SK-N-DZ (cell line): ENCODE measurements at places on chromosomes 3 and 15.
A peak's percentile ranks its signal among the peaks of the same experiment; 100 is the strongest.

DNA sequence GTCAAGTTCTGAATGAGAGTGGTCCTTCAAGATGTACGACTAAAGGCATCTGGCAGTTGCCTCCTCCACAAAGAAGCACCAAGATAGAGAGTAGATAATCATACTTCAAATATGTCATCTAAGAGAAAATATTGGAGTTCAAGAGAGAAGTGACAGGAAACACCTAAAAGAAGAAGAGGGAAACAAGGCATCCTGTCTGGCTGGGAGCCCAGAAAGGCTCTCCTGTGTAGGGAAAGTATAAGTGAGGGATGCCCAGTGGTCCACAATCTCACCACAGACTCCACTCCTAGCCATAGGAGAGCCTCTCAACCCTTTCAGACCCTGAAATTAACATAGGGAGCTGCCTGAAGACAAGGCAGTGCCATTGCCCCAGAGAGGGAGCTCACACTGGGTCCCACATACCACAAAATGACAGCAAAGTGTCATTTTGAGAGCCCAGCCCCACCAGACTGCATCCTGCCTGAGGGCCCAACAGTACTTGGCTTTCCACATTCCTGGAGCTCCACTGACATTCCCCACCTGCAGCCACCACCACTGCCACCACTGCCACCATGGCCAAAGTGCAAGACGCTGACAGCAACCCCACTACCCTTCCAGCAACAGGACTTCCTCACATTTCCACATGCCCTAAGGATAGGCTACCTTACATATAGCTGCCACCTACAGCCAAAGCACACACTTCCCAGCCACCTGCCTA, 210.6 kb downstream of the ATP8B4 start:
- DNase-seq, result no peak

DNA sequence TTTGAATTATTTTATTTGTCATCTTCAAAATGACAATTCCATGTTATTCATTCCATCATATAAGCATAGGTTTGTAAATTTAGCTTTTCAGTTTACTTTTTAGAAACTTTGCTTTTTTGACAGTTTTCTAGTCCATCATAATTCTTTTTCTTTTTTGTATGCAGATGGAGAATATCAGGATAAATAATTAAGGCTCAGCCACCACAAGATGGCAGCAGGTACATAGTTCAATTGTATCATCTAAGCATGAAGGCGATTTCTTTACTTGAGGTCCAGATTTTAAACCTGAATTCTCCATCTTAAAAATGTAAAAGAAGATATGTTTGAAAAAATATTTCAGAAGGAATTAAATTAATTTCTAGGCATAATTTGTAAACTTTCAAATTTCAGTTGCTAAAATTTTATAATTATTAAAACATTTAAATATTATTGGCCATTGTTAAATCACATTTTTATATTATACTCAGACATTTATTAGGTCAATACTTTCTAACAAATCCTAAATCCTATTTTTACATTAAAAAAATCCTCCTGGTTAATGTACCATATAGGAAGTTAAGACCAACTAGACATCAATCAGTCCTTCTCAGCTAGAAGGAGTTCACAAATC, 15.1 kb downstream of the PLSCR5 start:
- DNase-seq, result peak; percentile 55

DNA sequence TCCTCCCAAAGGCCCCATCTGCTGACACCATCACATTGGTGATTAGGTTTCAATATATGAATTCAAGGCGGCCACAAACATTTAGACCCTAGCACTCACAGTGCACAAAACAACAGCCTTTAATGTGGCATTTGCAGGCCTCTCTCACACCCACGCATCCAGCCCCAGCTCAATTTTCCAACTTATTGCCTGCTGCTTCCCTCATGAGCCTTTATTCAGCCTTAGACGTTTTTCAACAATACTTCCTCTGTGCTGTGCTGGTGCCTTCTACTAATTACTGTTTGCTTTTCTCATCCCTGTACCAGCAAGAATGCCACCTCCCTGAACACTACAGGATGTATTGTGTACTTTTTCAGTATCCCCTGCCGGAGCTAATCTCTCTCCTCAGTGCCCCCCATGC, 334.6 kb downstream of the GABRB3 start:
- DNase-seq, result no peak

DNA sequence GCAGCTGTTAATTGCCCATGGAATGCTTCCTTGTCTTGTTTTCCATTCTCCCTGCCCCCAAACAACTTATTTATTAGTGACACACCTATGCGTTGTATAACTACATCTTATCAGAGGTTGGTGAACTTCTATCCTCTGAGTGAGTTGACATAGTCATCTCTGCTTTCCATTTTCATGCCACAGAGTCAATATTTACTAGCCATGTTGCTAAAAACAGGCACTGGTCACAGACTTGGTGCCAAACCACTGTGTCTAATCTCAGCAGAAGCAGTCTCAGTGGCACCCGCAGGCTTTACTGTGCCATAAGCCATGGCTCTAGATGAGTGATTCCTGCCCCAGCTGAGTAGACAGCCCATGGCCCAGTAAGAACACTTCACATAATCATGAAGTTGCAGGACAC, 26.5 kb downstream of the DAPK2 start:
- DNase-seq, result no peak

GRCh38 chr15:100980410-100981046, 61.4 kb downstream of the LRRK1 start:
- no peak for DNase-seq

DNA sequence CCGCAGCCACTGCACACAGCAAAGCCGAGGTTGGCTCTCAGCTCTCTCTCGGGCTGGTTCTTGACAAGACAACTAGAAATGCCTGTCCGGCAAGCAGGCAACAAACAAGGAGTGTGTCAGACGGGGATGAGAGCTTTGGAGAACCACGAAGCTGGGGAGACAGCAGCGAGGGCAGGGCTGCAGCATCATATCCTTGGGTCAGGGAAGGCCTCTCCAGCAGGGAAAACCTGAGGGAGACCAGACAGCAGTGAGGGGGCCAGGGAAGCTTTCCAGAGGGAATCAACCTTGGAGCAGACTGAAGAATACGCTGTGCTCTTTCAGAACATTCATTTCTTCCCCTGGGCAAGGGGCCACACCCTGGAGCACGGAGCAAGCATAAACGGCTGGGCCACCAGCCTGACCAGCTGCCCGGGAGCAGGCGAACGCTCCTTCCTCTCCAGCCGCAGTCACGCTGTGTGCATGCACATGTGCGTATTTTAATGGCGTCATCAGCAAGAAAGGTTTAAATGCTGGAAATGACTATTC, 58.7 kb downstream of the CHSY1 start:
- no peak for DNase-seq

DNA sequence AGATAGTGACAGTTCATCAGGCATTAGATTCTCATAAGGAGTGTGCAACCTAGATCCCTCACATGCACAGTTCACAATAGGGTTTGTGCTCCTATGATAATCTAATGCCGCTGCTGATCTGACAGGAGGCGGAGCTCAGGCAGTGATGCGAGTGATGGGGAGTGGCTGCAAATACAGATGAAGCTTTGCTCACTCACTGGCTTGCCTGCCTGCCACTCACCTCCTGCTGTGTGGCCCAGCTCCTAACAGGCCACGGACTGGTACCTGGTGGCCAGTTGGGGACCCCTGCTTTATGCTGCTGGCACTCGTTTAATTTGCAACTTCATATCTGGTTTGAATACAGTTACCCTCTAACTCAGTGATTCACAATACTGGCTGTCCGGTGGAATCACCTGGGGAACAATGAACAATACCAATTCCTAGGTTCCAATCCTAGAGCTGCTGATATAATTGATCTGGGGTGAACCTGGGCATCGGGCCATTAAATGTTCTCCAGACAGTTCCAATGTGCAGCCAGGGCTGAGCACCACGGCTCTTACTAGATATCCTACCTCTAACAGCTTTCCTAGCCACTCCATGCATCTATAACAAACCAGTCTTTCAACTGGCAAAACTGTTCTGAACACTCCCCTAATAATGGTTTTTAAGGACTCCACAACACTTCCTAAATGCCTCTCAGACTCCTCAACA, 131.4 kb downstream of the ATP1B3 start:
- peak; percentile 10 for DNase-seq

DNA sequence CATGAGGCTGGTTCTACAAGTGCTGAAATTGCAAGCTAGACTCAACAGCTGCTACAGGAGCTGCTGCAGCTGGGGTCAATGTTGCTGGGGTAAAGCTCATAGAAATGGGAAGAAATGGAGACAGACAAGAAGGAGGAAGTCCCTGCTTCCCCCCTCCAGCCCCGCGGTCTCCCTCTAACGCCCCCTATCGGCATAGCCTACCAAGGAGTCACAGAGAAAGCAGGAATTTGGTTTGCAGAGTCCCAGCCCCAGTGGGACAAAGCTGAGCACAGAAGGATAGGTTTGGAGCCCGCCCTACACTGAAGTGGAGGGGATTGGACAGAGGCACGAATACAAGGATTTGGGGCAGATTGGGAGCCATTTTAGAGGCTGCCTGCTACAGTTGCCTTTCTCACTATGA, 176.9 kb upstream of the ANKRD28 start:
- DNase-seq, result no peak

- no peak for DNase-seq
Observed at GRCh38 chr3:4834403-4834866, 144.8 kb upstream of the BHLHE40 start.

DNA sequence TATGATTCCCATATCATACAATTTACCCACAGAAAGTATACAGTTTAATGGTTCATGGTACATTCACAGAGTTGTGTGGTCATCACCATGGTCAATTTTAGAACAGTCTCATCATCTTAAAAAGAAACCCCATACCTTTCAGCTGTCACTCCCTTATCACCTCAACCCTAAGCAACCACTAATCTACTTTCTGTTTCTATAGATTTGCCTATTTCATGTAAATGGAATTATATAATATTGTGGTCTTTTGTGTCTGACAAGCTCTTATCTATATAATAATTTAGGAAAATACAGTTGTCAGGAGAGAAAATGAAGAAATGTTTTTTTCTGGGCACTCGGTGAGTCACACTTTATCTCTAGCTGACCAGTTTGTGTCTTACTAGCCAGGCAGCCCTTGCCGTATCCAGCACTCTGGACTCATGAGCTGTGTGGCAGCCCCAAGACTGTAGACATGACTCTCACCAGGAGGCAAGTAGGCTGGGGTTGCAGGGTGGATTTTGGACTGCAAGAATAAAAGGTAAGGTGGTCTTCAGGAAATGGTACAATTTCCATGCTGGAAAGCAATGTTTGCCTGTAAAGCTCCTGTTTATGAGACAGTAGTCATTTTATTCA, 234.6 kb downstream of the THRB start:
- no peak for DNase-seq

- DNase-seq, result peak; percentile 63
Observed at GRCh38 chr3:123489400-123490004, 40.6 kb upstream of the ADCY5 start.

DNA sequence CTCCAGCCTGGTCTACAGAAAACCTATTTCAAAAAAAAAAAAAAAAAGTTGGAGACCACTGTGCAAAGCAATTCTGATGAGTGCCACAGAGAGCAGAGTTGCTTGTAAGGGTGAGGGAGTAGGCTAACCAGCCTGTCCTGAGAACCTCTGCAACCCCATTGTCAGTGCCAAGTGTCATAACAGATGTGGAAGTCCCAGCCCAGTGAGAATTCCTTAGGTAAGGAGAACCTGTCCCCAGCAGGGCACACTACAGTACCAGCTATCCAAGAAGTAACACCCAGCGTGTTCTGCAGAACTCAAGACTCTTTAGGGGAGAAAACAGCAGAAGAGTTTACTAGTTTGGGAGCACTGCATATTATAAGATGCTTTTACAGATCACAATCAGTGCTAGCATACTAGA, 156.3 kb downstream of the LIPC start:
- no peak for DNase-seq

DNA sequence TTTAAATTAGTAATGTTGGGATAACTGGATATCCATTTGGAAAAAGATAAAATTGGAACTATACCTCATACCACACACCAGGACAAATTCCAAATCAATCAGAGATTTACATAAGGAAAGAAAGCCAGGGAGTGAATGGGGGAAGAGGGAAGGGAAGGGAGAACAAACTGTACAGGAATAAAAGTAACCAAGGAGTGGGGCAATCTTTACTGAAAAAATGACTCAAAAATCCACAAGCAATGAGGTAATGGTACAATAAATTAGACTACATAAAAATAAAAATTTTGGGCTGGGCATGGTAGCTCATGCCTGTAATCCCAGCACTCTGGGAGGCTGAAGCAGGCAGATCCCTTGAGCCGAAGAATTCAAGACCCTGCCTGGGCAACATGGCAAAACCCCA, 82.6 kb downstream of the MLH1 start:
- no peak for DNase-seq

DNA sequence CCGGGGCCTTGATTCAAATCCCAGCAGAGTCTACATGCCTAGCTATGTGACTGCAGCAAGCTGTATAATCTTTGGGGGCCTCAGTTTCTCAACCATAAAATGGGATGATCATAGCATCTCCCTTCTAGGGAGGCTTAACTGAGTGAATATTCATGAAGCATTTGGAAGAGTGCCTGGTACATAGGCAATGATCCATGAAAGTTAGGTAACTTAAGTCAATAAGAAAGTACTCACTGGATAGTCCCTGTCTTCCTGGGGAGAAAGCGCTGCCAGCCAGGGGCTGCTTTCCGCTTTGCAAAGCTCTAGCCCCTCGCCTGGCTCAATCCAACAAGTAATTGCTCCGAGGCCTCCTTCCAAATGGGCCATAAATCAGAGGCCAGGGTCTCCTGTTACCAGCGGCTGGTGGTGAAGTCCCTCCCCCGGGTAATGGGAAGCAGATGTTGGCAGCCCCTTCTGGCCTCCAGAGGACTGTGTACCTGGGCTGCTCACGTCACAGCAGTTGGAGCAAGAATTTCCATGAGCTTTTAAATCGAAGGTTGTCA, 521.9 kb upstream of the PROK2 start:
- peak; percentile 93 for DNase-seq

DNA sequence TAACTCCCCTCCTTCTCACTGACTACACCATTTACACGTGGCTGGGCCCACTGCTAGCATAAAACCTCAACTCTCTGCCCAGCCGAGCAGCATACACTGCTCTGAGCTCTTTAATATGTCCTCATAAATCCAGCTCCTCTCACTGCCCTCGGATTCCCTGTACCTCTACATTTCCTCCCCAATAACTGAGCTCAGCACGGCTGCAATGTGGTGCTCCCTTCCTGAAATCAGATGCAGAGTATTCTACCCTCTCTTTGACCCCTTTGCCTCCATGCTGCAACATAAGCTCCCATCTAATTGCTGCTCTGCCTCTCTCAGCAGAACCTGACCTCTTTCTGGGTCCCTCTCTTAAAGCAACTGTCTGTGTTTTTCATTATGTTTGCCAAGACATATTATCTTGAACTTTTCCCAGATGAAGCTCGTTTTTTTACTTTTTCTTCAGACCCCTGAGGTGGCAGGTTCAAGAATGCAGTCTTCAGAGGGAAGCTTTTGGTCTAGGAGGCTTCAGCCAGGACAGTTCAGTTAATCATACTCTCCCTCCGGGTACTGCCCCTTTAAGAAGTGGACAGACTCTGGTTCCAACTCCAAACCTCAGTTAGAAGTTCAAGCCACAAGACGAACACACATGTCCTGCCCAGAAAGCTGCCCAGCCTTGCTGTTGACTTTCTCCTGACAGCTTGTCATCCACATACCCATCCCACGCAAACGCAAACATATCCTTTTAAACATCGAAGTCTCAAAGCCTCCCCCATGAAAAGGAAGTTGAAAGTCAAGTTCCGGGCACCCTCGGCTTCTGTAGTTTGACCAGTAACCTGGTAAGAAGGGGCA, 81.1 kb upstream of the NEO1 start:
- DNase-seq, result peak; percentile 15

GRCh38 chr3:128624526-128625138, 26.0 kb downstream of the RPN1 start:
- DNase-seq, result no peak

GRCh38 chr3:23602971-23603370, 202.8 kb upstream of the UBE2E1 start:
- peak; percentile 43 for DNase-seq

- DNase-seq, result no peak
Observed at GRCh38 chr3:162865466-162865865, 1368.9 kb downstream of the OTOL1 start.
